ENCODE measurements at places on chromosomes 2 and 18.

GRCh38 chr2:213246497-213247281, 37.6 kb upstream of the SPAG16 start:
- DNase-seq = peak; percentile 11

GRCh38 chr2:224263571-224264043, 138.3 kb downstream of the FAM124B start:
- DNase-seq = no peak

- no peak for DNase-seq
Measured at GRCh38 chr2:24169023-24169422, 5.8 kb upstream of the FAM228A start.

GRCh38 chr2:67050622-67051021, 346.5 kb upstream of the ETAA1 start:
- no peak for DNase-seq

- no peak for DNase-seq
Measured at GRCh38 chr2:67952066-67952465, 110.7 kb downstream of the C1D start.

DNA sequence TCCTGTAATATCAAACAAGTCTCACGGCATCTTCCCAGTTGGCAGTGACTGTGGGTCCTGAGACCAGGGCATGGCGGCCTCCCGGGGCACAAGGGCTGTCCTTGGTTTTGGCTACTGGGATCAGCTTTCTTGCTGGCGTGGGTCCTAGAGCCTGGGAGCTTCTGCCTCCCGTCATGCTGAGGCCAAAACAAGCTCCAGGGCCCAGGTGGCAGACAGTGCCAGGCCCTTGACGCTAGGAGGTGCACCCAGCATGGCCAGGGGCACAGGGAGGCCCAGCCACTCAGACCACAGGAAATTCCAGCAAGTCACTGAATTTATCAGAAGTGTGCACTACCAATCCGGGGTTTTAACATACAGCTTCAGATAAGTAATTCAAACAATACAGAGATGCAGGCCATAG, 184.7 kb downstream of the EIPR1 start:
- no peak for DNase-seq

- DNase-seq = no peak
Measured at GRCh38 chr2:45288532-45289417, 279.5 kb upstream of the SIX2 start.

DNA sequence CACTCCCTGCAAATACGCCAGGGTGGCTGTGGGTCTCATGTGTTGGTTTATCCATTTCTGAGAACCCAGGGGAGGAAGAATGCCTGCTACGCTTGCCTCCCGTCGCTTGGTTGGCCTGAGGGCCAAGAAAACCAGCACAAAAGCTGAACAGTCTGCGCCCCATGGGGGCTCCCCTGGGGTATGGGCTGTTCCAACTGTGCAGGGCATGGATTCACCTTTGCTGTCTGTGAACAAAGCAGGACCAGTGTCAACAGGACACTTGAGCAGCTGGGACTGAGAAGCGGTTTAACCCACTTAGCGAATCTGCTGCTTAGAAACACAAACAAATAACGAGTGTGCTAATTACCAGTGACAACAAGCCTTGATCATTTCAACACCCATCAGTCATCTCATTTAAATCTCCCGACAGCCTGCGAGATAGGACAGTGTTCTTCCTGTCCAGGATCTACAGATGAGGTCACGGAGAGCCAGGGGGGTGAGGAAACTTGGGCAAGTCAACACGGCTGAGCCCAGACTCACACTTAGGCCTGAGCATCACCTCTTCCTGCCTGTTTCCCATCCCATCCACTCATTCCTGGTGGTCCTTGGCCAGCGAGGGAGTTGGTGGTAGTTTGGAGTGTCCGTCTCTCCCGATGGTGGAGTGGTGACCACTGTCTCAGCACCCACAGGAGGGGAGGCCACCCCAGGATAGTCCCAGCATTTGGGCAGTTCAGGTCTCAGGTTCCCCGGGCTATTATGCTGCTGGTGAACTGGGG, 111.6 kb upstream of the HAAO start:
- DNase-seq = no peak

GRCh38 chr2:143954186-143954585, 565.7 kb downstream of the ZEB2 start:
- no peak for DNase-seq

DNA sequence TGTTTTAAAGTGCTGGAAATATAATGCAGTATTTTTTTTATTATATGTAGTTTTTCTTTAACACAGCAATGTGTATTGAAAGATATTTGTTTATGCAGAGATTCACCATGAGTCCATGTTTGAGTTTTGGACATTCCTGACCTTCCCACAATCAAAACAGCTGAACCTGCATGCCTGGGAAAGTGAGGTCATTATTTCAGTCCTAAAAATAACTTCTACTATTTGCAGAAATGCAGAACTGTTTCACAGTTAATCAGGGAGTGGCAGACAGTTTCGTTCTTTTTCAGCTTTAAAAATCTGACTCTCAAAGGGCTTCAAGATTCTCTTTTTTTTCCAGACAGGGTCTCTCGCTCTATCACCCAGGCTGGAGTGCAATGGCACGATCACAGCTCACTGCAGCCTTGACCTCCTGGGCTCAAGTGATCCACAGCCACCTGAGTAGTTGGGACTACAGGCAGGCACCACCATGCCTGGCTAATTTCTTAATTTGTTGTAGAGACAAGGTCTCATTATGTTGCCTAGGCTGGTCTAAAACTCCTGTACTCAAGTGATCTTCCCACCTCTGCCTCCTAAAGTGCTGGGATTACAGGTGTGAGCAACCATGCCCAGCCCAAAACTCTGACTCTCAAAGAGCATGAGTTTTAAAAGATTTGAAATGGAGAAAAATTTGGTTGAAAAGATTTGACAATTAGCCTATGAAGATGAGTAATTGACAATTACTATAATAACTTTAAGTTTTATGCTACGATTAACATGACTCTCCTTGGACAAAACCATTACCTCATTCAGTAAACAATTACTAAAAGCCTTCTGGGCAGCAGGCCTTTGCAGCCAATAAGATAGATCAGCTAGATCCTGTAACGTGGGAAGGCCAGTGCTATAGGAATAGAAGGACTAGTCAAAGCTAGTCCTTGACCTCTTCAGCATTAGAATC, 5.0 kb upstream of the MYL12B start:
- no peak for DNase-seq

GRCh38 chr2:173002751-173003541, 72.7 kb upstream of the MAP3K20 start:
- no peak for DNase-seq

GRCh38 chr18:21915546-21915945, 175.0 kb downstream of the MIB1 start:
- no peak for DNase-seq

GRCh38 chr2:18186816-18187613, 308.5 kb downstream of the KCNS3 start:
- no peak for DNase-seq

GRCh38 chr18:77784759-77785379, 535.2 kb downstream of the GALR1 start:
- DNase-seq = no peak

DNA sequence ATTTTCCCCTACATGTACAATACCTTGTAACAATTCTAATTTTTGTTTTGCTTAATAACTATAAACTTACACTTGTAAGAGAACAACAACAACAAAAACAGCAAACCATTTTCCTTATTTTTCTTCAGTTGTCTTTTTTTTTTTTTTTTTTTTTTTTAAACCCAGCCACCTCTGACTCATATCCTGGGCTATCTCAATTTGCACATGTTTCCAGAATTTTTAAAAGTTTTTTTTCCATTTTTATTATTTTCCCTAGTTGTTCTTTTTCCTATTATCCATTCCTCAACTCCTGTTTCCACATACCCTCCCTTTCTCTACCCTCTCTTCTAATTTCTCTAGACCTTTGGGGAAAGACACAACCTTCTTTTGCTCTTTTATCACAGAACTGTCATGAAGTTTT, 112.5 kb downstream of the EFEMP1 start:
- DNase-seq = no peak

DNA sequence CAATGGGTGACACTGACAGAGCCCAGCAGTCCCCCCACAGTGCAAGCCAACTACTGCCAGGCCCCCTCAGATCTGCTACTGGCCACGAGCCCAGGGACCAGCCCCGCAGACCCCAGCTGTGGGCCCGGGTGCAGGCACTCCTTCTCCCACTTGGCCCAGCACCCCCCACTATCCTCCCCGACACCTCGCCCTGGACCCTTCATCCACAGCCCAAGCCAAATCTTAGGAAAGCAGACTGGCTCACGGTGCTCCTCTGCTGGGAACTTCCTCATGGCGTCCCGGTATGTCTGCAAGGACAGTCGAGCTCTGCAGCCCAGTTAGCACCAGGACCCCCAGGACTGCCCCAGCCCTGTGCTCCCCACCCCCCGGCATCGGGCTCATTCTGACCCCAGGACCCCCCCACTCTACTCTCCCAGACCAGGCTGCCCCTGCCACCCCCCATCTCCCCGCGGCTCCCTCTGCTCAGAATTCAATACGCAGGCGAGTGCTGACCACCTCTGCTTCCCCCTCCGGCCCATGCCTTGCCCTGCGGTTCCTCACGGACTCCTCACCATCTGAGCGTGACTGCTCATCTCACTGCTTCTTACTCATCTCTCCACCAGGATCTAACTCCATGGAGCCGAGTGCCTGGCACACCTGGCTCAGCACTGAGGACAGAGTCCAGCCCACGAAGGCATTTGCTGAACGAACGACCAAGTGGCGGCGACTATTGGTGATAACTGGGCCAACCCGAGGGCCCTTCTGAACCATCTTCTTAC, 85.7 kb downstream of the PXDN start:
- DNase-seq = no peak

DNA sequence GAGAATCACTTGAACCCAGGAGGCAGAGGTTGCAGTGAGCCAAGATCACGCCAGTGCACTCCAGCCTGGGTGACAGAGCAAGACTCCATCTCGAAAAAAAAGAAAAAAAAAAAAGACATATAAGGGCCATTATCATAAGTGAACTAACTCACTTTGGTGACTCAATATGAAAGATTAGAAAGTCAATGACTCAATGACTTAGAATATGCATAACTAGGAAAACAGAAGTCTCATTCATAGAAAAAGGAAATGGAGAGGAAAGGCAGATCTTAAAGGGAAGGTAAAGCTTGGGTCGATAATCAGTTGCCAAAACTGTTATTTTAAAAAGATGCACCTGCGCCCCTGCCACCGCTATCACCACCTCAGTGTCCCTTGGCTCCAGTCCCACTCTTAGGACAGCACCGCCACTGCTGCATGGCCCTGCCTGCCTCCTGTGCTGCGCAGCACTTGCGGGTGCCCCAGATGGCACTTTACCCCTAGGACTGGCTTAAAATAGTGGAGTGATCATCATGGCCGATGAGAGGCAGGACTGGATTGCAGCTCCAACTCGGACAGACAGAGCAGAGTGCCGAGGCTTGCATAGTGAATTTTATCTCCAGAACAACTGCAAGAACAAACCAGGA, 54.7 kb downstream of the INO80D start:
- no peak for DNase-seq
